ENCODE measurements at places on chromosomes 5 and 9. TPM values are rescaled to one million over a fixed set of nuclear protein-coding genes. Genes with fewer than 3 reads are reported as not detected.

The CCDC152 gene
- total RNA-seq, result not detected

The ZNF782 gene
- 1.5 TPM for total RNA-seq

DNA sequence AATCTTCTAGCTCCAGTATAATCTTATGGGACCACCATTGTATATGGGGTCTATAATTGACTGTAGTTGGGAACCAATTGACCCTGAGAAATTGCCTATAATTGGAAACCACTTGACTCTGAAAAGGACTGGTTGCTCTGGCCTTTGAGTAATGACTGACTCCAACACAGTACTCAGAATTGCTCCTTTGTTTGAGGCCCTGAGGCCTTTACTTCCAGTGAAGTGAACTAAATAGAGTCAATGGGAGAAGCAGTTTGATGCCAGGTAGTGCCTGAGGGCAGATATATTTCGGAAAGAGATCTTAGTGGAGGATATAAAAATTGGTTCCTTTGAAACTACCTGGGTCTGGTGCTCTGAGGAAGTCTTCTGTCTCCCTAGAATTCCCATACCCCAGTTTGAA is 16.0 kb upstream of the TMEM171 start:
- ATAC-seq, result no peak

GRCh38 chr5:39577529-39577928 is 152.7 kb upstream of the DAB2 start:
- no peak for ATAC-seq

GRCh38 chr5:175842951-175843793 is 28.2 kb upstream of the CPLX2 start:
- no peak for ATAC-seq

DNA sequence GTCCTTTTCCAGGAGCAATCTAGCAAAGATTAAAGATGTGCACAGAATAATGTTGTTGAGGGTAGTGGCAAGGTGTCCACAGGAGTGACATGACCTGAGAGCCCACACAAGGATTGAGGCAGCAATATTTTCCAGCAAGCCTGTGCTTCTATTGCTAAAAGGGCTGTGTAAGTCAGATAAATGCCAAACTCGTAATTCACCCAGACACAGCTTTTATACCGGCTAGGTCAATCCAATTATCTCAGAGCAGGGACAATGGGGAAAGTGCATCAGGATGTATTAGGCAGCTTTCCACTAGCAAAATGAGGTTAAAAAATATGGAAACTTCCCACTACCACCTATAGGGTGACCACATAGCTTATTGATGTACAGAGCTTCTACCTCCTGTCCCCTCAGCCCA is 34.8 kb upstream of the RAB3C start:
- no peak for ATAC-seq

DNA sequence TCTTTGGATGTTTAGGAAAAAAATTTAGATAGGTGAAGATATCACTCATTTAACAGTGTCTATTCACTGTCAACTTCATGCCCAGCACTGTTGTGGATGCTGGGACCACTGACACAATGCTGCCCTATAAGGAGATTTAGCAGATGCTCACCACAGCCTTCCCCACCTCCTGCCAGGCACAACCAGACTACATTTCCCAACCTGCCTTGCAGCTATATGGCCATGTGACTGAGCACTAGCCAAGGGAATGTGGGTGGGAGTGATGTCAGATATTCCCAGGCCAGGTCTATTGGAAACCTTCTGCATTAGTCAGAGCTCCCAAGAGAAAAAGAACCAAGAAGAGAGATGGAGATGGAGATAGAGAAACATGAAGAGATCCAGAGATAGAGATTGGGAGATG is 302.6 kb upstream of the TAS2R1 start:
- ATAC-seq, result no peak

GRCh38 chr5:36679221-36679989 is 73.0 kb downstream of the SLC1A3 start:
- ATAC-seq, result no peak

DNA sequence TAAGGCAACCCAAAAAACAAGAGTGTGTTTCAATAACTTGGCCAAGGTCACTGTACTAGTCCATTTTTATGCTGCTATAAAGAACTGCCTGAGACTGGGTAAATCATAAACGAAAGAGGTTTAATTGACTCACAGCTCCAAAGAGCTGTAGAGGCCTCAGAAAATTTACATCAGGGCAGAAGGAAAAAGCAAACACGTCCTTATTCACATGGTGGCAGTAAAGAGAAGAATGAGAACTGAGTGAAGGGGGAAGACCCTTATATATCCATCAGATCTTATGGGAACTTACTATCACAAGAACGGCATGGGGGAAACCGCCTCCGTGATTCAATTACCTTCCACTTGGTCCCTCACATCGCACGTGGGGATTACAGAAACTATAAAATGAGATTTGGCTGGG is 64.3 kb upstream of the CAMK4 start:
- ATAC-seq, result no peak
